ENCODE measurements at places on chromosomes 13 and 19.

- no peak for DNase-seq
These were observed 6.1 kb downstream of the IL4I1 start for GRCh38 chr19:49890349-49891311.

GRCh38 chr13:79626924-79627323, 146.0 kb downstream of the NDFIP2 start:
- no peak for DNase-seq

DNA sequence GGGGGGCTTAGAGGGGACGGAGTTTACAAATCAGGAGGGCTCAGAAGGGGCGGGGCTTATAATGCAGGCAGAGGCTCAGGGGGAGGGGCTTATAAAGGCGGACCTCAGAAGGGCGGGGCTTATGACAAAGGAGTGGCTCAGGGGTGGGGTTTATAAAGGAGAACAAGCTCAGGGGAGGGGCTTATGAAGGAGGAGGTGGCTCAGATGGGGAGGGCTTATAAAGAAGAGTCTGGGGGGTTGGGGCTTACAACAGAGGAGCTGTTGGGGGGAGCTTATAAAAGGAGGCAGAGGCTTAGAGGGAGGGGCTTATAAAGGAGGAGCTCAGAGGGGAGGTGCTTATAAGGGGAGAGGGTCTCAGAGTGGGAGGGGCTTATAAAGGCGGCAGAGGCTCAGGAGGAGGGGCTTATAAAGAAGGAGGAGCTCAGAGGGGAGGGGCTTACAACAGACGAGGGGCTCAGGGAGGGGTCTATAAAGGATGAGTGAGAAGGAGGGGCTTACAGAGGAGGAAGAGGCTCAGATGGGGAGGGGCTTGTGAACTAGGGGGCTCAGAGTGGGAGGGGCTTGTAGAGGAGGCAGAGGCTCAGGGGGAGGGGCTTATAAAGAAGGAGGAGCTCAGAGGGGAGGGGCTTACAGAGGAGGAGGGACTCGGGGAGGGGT, 1.0 kb downstream of the SMIM24 start:
- no peak for DNase-seq

DNA sequence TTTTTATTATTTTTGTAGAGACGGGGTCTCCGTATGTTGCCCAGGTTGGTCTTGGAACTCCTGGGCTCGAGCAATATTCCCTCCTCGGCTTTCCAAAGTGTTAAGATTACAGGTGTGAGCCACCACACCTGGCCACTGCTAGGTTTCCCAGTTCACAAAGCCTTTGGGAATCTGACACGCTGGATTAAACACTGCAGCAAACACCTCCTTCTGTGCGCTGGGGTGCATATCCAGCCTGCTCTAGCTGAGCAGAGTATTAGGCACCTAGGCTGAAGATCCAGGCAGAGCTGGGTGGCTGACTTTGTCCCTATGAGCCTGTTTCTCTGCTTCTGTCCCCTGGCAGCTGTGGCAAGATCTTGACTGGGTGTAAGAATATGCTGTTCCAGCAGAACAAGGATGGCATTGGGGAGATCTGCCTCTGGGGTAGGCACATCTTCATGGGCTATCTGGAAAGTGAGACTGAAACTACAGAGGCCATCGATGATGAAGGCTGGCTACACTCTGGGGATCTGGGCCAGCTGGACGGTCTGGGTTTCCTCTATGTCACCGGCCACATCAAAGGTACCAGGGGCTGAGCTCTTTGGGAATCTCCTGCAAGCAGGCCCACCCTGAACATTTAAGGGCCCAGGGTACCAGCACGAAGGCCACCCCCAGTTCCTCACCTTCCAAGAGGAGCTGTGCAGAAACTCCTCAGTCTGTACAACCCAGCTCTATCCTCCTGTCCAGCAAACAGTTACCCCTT, 49.8 kb downstream of the ACSBG2 start:
- no peak for DNase-seq

DNA sequence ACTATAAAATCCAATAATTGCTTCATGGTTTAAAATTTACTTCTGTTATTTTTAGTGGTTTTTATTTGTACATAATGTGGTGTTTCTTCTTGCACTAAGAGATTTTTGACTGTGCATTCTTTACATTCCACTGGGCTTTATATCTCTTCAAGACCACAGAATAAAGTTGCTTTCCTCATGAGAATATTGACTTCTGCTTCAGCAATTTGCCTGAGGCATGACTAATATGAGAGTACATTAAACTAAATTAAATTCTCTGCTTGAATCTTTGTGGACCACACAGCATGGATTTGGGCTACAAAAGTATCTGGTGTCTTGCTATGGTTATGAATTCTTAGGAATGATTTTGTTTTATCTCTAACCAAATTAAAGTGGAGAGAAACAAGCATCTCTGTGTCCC, 1463.4 kb upstream of the PCDH20 start:
- peak; percentile 64 for DNase-seq

- no peak for DNase-seq
These were observed 78.0 kb downstream of the KLF5 start for GRCh38 chr13:73136776-73137175.

- no peak for DNase-seq
These were observed 29.6 kb downstream of the VWA8 start for GRCh38 chr13:41931337-41931736.

DNA sequence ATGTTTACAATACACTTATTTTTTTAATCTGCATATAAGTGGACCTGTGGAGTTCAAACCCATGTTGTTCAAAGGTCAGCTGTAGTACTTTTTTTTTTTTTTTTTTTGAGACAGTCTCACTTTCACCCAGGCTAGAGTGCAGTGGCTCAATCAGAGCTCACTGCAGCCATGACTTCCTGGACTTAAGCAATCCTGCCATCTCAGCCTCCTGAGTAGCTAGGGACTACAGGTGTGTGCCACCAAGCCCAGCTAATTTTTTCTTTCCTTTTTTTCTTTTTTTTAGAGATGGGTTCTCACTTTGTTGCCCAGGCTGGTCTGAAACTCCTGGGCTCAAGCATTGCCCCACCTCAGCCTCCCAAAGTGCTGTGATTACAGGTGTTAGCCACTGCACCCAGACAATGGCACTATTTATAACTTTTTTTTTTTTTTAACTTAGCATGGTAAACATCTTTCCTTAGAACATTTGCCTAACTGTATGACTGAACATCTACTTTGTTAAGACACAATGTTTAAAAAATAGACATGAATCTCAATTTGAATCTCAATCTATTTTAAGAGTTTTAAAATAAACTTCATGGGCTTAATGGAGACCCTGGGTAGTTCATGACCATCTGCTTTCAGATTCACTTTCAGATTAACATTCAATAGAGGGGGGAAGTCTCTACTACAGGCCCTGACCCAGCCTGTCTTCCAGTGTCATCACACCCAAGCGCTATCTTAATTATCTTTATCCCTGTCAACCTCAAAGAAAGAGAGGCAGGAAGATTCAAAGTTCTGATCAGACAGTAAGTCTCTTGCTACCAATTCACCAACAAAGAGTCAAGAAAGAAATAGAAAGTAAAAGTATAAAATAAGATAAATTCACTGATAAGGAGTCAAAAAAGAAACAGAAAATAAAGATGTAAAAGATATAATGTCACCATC, 97.7 kb upstream of the DOCK9 start:
- no peak for DNase-seq

DNA sequence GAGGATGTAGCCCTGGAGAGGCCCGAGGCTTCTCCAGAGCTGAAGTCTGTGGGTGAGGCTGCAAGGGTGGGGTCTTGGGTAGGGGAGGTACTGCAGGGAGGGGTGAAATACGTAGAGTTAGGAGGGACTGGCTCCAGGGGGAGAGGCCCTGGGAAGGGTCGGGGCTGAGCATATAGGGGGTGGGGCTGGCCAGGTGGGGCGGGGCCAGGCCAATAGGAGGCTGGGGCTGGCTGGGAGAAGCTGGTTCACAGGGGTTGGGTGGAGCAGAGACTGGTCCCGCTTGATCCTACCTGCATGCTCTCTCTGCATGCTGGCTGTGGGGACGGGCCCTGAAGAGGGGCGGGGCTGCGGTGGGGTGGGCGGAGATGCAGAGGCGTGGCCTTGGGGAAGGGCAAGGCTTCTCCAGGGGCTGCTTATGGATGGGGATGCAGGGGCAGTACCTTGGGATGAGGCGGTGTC, 51.9 kb downstream of the CELF5 start:
- DNase-seq, result peak; percentile 85

- no peak for DNase-seq
These were observed 117.0 kb upstream of the SOX21 start for GRCh38 chr13:94829185-94829836.

DNA sequence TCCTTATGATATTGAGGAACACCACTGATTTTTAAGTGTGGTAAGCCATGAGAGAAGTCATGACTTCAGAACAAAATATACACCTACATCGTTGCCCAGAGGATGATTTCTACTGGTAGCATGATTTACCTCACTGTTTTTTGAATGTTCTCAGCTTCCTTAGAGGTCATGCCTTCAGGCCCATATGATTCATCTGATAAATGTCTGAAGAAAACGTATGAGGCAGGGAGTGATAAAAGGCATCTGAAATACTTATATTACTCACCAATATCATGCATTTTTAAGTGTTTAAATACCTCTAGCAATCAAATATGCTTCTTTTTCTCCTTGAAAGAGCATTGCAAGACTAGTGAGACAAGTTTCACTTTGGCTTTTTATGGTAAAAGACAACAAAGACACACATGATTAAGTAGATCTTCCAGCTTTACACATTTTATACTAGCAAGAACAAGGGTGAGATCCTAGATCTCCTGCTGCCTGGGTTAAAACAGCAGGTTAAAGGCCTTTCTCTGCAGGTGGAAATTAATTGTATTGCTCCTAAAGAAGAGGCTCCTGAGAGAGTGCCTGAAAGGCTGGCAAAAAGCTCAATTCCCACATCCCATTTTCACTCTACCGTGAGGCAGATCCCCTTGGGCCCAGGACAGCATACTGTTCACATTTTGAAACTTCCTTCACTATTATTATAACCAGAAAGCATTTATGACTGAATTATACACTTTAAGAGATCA, 432.4 kb downstream of the SLITRK1 start:
- peak; percentile 37 for DNase-seq

GRCh38 chr19:7287722-7288121, 6.5 kb downstream of the INSR start:
- no peak for DNase-seq

GRCh38 chr13:72186730-72187422, 319.9 kb upstream of the DACH1 start:
- DNase-seq, result no peak

GRCh38 chr19:9981406-9982260, 28.7 kb downstream of the COL5A3 start:
- no peak for DNase-seq

DNA sequence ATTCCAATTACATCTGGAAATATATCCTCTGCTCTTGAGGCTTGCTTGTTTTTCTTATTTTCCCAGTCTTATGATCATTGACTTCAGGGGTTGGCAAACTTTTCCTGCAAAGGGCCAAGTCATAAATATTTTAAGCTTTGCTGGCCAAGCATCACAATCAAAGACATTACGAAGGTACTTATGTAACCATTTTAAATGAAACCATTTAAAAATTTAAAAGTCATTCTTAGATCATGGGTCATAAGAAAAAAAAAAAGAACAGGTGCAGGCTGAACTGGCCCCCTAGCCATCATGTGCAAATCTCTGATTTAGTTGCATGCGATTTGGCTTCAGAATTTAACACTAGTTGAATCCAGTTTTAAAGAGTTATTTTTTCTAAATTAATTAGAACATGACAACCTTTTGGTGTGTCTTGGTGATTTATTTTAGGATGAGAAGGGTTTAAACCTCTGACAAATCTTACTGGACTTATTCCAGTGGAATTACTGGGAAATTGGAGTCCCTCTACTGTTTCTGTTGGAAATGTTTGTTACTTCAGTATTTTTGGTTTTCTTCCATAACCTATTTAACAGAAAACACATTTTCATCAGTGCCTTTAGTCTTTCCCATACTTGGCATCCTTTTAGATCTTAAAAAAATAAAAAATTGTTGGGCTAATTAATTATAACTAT, 148.1 kb downstream of the NHLRC3 start:
- DNase-seq, result no peak

GRCh38 chr13:44989941-44990340, 603 bp downstream of the GPALPP1 start:
- no peak for DNase-seq

DNA sequence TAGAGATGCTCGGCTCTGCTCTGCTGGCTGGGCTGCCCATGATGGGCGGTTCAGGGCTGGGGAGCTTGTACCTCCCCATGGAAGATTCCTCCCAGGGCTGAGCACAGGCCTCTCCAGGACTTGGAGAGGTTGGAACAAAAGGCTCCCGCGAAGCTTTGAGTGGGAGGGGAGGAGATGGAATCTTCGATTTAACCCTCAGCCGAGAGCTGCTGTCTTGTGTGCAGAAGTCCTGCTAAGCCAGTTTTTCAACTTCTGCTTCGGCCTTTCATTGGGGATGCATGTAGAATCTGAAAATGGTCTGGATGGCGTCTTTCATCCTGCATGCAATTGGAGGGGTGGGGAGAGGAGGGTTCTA, 163.3 kb downstream of the KDM4B start:
- DNase-seq, result no peak

DNA sequence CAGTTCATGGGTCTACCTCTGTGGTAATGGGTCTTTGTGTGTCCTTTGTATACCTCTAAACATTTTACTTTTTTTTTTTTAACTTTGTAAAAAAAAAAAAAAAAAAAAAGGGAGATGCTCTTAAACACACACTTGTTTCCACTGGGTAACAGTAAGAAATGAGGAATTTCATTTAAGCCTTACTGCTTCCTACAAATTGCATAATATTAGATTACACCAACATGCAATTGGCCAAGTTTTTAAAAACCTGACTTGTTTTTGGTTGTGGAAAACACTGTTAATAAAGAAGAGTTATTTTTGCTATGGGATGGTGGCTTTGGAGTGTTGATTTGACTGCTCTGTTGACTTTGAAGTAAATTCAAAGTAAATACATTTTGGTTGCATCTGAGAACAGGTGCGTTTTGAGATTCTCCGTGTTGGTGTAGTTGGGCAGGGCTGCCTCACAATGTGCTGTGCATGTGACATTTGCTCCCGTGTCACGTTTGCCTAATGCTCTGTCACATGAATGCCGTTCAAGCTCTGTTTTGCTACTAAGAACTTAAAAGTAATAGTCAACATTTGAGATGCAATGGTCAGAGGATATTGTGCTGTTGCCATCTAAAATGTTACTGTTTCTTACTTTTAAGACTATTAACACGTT, 202.4 kb downstream of the LMO7 start:
- DNase-seq, result no peak

DNA sequence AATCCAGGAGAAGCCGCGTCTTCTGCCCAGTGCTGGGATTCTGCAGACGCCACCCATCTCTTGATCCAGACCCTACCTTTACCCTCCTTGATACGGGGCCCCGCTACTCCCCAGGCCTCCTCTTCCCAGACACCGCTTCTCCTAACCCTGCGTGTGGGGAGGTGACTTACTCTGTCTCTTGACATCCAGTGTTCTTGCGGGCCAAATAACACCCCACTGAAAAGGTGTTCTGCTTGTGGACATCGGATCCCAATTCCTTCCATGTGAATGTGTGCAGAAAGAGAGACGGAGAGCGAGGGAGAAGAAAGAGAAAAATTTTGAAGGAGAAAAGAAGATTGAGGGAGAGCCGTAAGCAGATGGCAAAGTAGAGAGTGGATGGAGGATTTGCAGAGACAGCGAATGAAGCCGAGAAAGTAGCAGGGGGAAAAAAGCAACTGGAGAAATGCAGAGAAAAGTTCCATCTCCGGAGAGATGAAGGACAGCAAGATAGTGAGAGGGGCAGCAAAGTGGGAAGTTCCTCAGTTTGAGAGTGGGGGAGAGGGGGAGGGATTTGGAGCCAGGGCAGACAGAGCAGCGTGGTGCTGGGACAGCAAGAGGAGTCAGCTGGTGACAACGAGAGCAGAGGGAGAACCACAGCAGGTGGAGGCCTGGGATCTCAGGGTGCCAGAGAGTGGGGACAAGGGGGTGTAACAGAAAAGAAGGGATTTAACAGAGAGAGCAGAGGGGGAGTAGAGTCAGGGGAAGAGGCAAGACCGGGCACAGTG, 814 bp downstream of the ZNF480 start:
- DNase-seq, result no peak

All from A172 (cell line).